ENCODE measurements at places on chromosomes 2 and 18.

- no peak for DNase-seq
These were observed 13.8 kb upstream of the ZBTB7C start for GRCh38 chr18:48422947-48423378.

DNA sequence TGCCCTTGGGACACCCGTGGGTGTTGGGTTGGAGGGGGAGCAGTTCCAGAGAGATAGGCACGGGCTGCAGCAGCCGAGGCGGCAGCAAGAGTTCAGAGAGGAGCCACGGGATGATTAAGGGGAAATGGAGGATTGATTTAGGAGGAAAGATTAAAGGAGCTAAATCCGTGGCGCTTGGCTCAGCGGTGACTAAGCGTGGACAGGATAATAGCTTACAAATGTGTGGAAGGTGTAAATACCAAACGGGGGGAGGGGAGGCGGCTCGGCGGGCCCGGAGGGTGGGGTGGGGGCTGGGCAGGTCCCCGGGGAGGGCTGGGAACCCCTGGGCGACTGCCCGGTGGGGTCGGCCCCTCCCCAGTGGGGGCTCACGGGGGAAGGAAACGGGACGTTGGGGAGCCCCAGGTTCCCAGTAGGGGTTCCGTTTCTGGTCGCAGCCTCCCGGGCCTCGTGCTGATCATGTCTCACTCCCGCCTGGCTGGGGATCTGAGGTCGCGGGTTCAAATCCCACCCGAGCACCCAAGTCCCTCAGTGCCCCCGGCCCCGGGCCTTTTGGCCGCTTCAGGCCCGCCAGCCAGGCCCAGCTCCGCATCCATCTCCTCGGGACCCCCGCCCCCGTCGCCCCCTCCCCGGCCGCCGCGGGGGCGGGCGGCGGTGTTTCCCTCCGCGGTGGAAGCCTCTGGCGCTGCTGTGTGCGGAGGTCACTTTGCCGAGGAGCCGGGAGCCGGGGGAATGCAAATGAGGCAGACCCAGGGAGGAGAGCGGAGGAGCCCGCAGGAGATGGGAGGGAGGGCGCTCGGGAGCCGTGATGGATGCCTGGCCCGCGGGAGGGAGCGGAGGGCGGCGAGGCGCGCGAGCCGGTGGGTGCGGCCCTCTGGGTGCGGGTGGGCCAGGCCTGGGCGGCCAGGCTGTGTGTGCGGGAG lies 8.1 kb downstream of the ASIC4 start:
- no peak for DNase-seq

DNA sequence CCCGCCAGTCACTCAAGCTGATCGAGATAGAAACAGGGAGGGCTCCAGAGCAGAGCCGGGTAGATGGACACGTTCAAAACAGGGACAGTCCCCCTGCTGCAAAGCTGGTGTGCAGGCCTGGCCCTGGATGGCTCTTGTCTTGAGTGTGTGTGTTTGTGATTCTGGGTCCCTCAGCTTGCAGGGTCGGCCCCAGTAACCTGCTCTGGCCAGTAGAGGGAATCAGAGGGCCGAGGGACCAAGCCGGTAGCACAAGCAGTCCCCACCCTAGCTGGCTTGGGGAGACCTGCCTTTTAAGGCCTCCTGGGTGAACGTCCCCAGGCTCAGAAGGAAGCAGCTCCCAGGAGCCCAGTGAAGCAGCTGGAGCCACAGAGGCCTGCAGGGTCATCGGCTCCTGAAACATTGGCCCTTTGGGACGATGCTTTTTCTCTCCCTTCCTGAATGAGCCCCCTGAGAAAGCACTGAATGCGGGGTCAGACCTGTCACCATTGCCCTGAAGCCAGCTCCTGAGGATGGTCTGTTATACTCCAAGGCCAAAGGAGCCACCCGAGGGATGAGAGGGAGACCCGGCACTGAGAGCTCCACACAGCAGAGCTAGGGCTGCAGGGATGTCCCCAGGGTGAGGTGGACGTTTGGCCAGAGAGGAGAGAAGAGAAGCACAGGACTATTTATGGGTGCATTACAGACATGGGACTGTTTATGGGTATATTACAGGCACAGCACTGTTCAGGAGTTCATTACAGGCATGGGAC lies 15.4 kb upstream of the MLPH start:
- DNase-seq = peak; percentile 61

DNA sequence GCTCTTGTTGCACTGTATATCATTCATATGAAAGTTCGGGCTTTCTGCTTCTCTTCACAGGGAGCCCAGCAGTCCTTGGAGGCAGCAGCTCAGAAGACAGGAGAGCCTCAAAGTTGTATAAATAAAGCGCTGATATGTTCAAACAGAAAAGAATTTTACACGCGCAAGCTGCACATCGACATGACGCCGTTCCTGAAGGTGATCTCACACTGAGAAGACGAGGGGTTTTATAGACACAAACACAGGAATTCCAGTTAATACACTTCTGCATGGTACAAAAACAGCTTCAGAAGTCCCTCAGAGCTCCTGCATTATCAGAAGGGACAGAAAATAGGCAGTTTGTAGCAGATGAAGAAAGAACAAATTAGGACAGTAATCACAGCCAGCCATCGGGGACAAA lies 81.6 kb downstream of the KIAA2012 start:
- DNase-seq = no peak

DNA sequence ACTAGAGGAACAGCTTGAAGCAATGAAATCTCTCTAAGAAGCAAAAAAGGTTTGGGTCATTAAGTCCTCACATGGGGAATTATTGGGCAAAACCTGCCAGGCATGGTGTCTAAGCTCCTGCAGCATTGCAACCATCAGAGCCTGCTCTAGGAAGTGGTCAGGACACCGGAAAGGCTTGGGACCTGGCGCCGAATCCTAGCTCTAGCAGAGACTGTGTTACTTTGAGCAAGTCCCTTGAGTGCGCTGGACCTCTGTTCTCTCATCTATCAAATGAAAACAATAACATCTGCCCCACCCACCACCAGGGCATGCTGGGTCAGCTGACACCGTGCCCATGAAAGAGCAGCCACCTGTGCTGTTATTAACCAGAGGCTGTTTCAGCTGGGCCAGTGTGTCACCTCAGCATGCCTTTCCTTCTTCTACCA lies 6.3 kb downstream of the TMEM127 start:
- no peak for DNase-seq

Measured in stimulated activated naive CD8-positive, alpha-beta T cell treated with anti-CD3 and anti-CD28 coated beads, Interleukin-15, Interleukin-2, amounts not matched to agents 100 U/mL and 50 U/mL, for 24 hours (primary cell).